Activated naive CD8-positive, alpha-beta T cell treated with anti-CD3 and anti-CD28 coated beads for 36 hours (primary cell): ENCODE measurements at places on chromosomes 4 and X.

- H3K27me3 ChIP-seq: no peaks in the 10 kb centered on the region
- peak overlapping the region; percentile 95 for H3K4me3 ChIP-seq
- H3K36me3 ChIP-seq: peaks cover 30% of the 10 kb centered on the region
- no peak for DNase-seq
- H3K4me1 ChIP-seq: peaks cover 26% of the 10 kb centered on the region
Observed at GRCh38 chrX:23784470-23785331, 1.7 kb downstream of the SAT1 start.

GRCh38 chrX:93242897-93243296 is 430.5 kb downstream of the NAP1L3 start:
- H3K36me3 ChIP-seq: no peaks in the 10 kb centered on the region
- no peaks in the 10 kb centered on the region for H3K4me1 ChIP-seq
- no peak overlapping the region for H3K4me3 ChIP-seq
- no peaks in the 10 kb centered on the region for H3K27me3 ChIP-seq
- no peak for DNase-seq
- H3K27ac ChIP-seq: no peak overlapping the region

DNA sequence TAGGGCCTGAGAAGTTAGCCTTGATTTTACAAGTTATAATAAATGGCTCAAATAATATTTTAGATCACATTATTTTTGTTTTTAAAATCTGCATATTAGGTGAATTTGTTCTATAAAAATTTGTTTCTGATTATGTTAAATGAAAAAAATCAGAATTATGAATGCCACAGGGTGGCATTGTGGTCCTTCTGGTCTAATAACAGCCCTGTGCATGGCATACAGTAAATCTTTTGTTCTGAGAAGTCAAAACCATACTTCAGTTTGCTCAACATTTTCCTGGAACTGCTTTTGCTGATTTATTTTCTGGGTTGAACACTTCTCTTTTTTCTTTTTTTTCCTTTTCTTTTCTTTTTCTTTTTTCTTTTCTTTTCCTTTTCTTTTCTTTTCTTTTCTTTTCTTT is 101.0 kb upstream of the UBQLN2 start:
- H3K36me3 ChIP-seq: peaks cover 41% of the 10 kb centered on the region
- peaks cover 10% of the 10 kb centered on the region for H3K4me1 ChIP-seq
- H3K27me3 ChIP-seq: no peaks in the 10 kb centered on the region
- no peak for DNase-seq
- H3K27ac ChIP-seq: no peak overlapping the region
- no peak overlapping the region for H3K4me3 ChIP-seq

GRCh38 chr4:651884-652642 is 22.0 kb downstream of the ATP5ME start:
- peaks cover 20% of the 10 kb centered on the region for H3K27me3 ChIP-seq
- no peak overlapping the region for H3K27ac ChIP-seq
- no peak for DNase-seq
- H3K4me1 ChIP-seq: no peaks in the 10 kb centered on the region

GRCh38 chr4:7422898-7423180 is 11.9 kb downstream of the PSAPL1 start:
- H3K27me3 ChIP-seq: no peaks in the 10 kb centered on the region
- no peaks in the 10 kb centered on the region for H3K4me1 ChIP-seq
- H3K4me3 ChIP-seq: no peak overlapping the region
- no peak for DNase-seq

- H3K27ac ChIP-seq: peak overlapping the region; percentile 90
- peaks cover 83% of the 10 kb centered on the region for H3K36me3 ChIP-seq
- DNase-seq: no peak
- H3K4me1 ChIP-seq: peaks cover 52% of the 10 kb centered on the region
- no peaks in the 10 kb centered on the region for H3K27me3 ChIP-seq
Observed at GRCh38 chrX:71541210-71542022, 8.5 kb downstream of the OGT start.

- H3K36me3 ChIP-seq: peaks cover 3% of the 10 kb centered on the region
- no peak overlapping the region for H3K27ac ChIP-seq
- DNase-seq: no peak
- H3K27me3 ChIP-seq: no peaks in the 10 kb centered on the region
- H3K4me1 ChIP-seq: no peaks in the 10 kb centered on the region
Observed at GRCh38 chr4:10385994-10386394, 71.2 kb downstream of the ZNF518B start.

DNA sequence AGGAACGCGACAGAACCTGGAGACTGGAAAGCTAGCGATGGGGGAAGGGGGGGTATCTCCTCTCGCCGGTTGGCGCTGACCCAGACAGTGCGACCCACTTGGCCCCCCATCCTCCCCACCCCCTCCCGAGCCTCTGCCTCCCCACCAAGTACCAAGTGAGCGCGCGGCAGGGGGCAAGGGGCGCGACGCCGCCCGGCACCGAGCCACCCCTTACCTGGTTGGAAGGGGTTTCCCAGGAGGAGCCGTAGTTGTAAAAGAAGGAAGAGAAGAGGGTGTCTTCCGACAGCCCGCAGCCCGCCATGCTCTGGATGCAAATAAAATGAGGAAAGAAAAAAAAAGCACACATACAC is 112.2 kb downstream of the DHX15 start:
- H3K27ac ChIP-seq: no peak overlapping the region
- no peak for DNase-seq
- H3K4me3 ChIP-seq: peak overlapping the region; percentile 94
- peaks cover 27% of the 10 kb centered on the region for H3K4me1 ChIP-seq
- peaks cover 1% of the 10 kb centered on the region for H3K36me3 ChIP-seq

- H3K27ac ChIP-seq: peak overlapping the region; percentile 12
- peaks cover 1% of the 10 kb centered on the region for H3K36me3 ChIP-seq
- H3K4me1 ChIP-seq: peaks cover 27% of the 10 kb centered on the region
- H3K4me3 ChIP-seq: peak overlapping the region; percentile 94
Observed at GRCh38 chr4:24470666-24471485, 113.5 kb downstream of the DHX15 start.

DNA sequence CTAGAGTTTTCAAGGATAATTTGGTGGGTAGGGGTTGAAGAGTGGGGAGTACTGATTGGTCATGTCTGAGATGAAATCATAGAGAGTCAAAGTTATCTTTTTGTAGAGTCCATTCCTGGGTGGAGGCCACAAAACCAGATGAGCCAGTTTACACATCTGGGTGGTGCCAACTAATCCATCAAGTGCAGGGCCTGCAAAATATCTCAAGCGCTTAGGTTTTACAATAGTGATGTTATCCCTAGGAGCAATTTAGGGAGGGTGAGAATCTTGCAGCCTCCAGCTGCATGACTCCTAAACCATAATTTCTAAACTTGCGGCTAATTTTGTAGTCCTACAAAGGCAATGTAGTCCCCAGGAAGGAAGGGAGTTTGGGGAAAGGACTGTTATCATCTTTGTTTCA is 988.3 kb upstream of the LCORL start:
- H3K4me3 ChIP-seq: no peak overlapping the region
- no peak overlapping the region for H3K27ac ChIP-seq
- no peaks in the 10 kb centered on the region for H3K4me1 ChIP-seq
- no peak for DNase-seq
- no peaks in the 10 kb centered on the region for H3K36me3 ChIP-seq

- no peaks in the 10 kb centered on the region for H3K4me1 ChIP-seq
- peaks cover 70% of the 10 kb centered on the region for H3K27me3 ChIP-seq
Observed at GRCh38 chr4:118360106-118360505, 7.3 kb upstream of the PRSS12 start.

DNA sequence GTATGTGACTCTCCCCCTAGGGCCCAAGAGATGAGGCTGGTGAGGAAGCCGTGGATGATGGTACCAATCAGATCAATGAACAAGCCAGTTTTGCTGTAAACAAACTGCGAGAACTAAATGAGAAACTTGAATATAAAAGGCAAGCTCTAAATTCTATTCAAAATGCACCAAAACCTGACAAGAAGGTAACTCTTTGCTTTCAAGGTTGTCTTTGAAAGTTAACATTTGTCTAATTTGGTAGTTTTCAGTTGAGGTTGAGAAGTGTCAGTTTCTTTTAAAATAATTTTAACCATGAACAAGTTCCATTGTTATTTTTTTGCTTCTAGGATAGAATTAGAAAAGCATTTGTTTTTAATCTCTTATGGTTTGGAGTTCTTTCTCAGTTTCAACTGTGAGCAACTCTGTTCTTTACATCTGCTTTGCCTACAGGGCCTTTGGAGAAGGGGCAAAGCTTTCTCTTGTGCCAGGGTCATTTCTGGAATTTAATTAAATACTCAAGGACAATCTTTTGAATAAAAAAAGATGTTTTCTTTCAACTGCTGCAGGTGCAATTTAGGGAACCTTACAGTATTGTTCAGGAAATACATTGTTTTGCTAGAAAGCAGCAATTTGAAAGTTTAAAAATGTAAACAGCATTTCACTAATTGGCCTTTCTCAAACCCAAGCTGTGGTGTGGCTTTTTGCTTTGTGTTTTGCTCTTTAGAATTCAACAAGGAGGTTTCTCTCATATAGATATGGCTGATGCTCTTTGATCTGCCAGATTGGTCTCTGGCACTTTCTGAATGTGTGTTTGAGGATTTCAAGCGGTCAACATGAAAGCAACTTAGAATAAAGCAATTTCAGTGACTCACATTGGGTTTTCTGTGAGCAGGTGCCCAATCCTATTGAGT is 62.9 kb downstream of the LRP2BP start:
- peaks cover 38% of the 10 kb centered on the region for H3K36me3 ChIP-seq
- H3K27ac ChIP-seq: no peak overlapping the region
- H3K4me3 ChIP-seq: no peak overlapping the region
- H3K27me3 ChIP-seq: no peaks in the 10 kb centered on the region
- H3K4me1 ChIP-seq: peaks cover 8% of the 10 kb centered on the region

GRCh38 chr4:32569861-32570260 is 1849.7 kb downstream of the PCDH7 start:
- H3K4me3 ChIP-seq: no peak overlapping the region
- no peak overlapping the region for H3K27ac ChIP-seq
- H3K36me3 ChIP-seq: no peaks in the 10 kb centered on the region
- no peaks in the 10 kb centered on the region for H3K4me1 ChIP-seq

DNA sequence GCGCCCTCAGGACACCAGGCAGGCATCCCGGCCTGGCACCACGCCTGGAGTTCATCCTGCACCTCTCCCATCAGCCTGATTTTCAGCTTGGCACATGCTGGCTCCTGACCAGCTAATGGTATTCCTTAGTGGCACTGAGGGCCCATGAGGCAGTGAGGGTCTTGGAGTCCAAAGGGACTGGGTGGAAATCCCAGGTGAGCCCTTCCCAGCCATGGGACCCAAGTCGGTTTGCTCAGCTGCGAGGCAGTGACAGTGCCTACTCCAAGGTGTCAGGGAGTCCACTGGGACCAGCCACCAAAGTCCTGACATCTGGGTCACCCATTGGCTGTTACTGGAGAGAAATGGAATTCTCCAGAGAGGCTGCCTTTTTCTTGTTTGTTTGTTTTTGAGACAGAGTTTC is 4.9 kb downstream of the SSR4 start:
- H3K36me3 ChIP-seq: peaks cover 14% of the 10 kb centered on the region
- DNase-seq: no peak
- H3K27me3 ChIP-seq: no peaks in the 10 kb centered on the region
- peaks cover 4% of the 10 kb centered on the region for H3K4me1 ChIP-seq

DNA sequence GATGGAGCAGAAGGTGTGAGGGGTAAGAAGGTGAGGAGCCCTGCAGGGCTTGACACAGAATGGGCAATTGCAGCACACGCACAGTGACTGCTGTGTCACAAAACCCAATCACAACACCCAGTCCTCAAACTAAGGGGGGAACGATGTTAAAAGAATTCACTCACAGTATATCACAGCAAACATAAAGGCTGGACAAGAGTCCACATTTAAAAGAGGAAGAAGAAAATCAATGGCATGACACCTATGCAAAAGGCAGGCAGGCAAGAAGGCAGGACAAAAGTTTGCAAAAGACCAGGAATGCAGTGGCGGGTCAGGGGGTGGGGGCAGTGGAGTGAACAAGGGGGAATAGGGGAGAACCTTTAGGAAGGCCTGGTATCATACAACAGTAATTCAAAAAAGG is 77.7 kb downstream of the CDS1 start:
- H3K27me3 ChIP-seq: peaks cover 4% of the 10 kb centered on the region
- no peaks in the 10 kb centered on the region for H3K36me3 ChIP-seq
- H3K4me3 ChIP-seq: no peak overlapping the region
- no peak for DNase-seq

GRCh38 chr4:18020145-18020670 is 1.3 kb downstream of the LCORL start:
- peak overlapping the region; percentile 97 for H3K4me3 ChIP-seq
- H3K27ac ChIP-seq: peak overlapping the region; percentile 89
- no peaks in the 10 kb centered on the region for H3K36me3 ChIP-seq
- peaks cover 22% of the 10 kb centered on the region for H3K4me1 ChIP-seq
- H3K27me3 ChIP-seq: peaks cover 13% of the 10 kb centered on the region

- no peaks in the 10 kb centered on the region for H3K4me1 ChIP-seq
- no peaks in the 10 kb centered on the region for H3K36me3 ChIP-seq
- no peak overlapping the region for H3K27ac ChIP-seq
- H3K27me3 ChIP-seq: no peaks in the 10 kb centered on the region
- no peak overlapping the region for H3K4me3 ChIP-seq
Observed at GRCh38 chrX:144006811-144007210, 122.9 kb downstream of the UBE2NL start.

- no peak for DNase-seq
- H3K4me1 ChIP-seq: no peaks in the 10 kb centered on the region
- no peaks in the 10 kb centered on the region for H3K36me3 ChIP-seq
- H3K27ac ChIP-seq: no peak overlapping the region
- H3K27me3 ChIP-seq: no peaks in the 10 kb centered on the region
Observed at GRCh38 chr4:113094802-113095201, 45.3 kb downstream of the ANK2 start.

- H3K4me1 ChIP-seq: no peaks in the 10 kb centered on the region
- no peak overlapping the region for H3K27ac ChIP-seq
- H3K27me3 ChIP-seq: peaks cover 3% of the 10 kb centered on the region
- peaks cover 2% of the 10 kb centered on the region for H3K36me3 ChIP-seq
- no peak for DNase-seq
- H3K4me3 ChIP-seq: no peak overlapping the region
Observed at GRCh38 chrX:110509755-110510532, 151.3 kb downstream of the RTL9 start.

DNA sequence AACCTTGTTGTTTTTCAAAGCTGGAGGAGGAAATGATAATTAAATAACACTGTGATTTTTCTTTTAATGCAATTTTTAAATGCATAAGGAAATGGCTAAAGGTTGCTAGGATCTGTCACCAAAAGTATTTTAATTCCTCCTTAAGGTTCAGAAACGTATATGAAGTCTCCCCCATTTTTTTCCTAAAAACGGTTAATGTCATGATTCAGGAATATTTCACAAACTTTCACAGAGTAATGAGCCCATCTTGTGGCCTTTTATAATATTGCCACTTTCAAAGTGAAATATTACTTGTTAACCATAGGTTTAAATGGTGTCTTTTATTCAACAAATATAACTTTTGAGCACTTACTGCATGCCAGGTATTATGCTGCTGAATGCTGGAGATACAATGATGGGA is 99.5 kb upstream of the USP38 start:
- H3K27me3 ChIP-seq: no peaks in the 10 kb centered on the region
- no peak for DNase-seq
- no peaks in the 10 kb centered on the region for H3K4me1 ChIP-seq
- H3K4me3 ChIP-seq: no peak overlapping the region
- H3K36me3 ChIP-seq: no peaks in the 10 kb centered on the region
- H3K27ac ChIP-seq: no peak overlapping the region

GRCh38 chr4:15232366-15233263 is 195.2 kb upstream of the C1QTNF7 start:
- peak overlapping the region; percentile 19 for H3K4me3 ChIP-seq
- H3K4me1 ChIP-seq: peaks cover 32% of the 10 kb centered on the region
- peak; percentile 9 for DNase-seq
- no peaks in the 10 kb centered on the region for H3K27me3 ChIP-seq

- H3K36me3 ChIP-seq: peaks cover 16% of the 10 kb centered on the region
- no peak for DNase-seq
- no peak overlapping the region for H3K27ac ChIP-seq
- H3K4me3 ChIP-seq: no peak overlapping the region
- H3K27me3 ChIP-seq: no peaks in the 10 kb centered on the region
Observed at GRCh38 chr4:2646396-2647149, 109.6 kb downstream of the TNIP2 start.
